Endothelial cell of coronary artery (primary cell): ENCODE measurements at places on chromosomes 3 and 15. TPM values are rescaled to one million over a fixed set of nuclear protein-coding genes. Genes with fewer than 3 reads are reported as not detected.

Gene MORC1
- total RNA-seq: not detected in 2 replicates

Gene HDC
- not detected in 2 replicates for total RNA-seq

Gene TYRO3
- total RNA-seq: 6.3 and 8.5 TPM in 2 replicates

Gene ROBO1
- total RNA-seq: 22.9 and 23.0 TPM in 2 replicates

Gene DVL3
- 26.0 and 31.9 TPM in 2 replicates for total RNA-seq

Gene UNC13C
- not detected in 2 replicates for total RNA-seq

Gene TMIE
- total RNA-seq: 0.19 TPM in 1 of 2 replicates, not detected in the other

Gene FAM227B
- total RNA-seq: 2.5 and 4.2 TPM in 2 replicates

Gene PDZRN3
- total RNA-seq: 0.09 and 0.18 TPM in 2 replicates

Gene ACP3
- total RNA-seq: not detected in 2 replicates

Gene MRAS
- 7.0 and 21.6 TPM in 2 replicates for total RNA-seq

Gene GOLGA8R
- total RNA-seq: 0.54 and 1.9 TPM in 2 replicates

Gene WDR48
- total RNA-seq: 26.4 and 33.6 TPM in 2 replicates

Gene GHSR
- not detected in 2 replicates for total RNA-seq

Gene CASR
- total RNA-seq: not detected in 2 replicates

Gene TBCCD1
- total RNA-seq: 18.3 and 18.6 TPM in 2 replicates

Gene TUSC7
- total RNA-seq: not detected in 2 replicates

Gene GASK1A
- total RNA-seq: 0.38 TPM in 1 of 2 replicates, not detected in the other

Gene EPB42
- total RNA-seq: not detected in 2 replicates

Gene FEZF2
- not detected in 2 replicates for total RNA-seq

Gene TM4SF4
- not detected in 2 replicates for total RNA-seq

Gene PLA2G4E
- total RNA-seq: not detected in 2 replicates

Gene RTP1
- not detected in 2 replicates for total RNA-seq

Gene PRR20G
- total RNA-seq: not detected in 2 replicates

Gene KCNH8
- total RNA-seq: under 0.01 TPM in 1 of 2 replicates, not detected in the other
